ENCODE measurements at places on chromosomes 4 and X.

DNA sequence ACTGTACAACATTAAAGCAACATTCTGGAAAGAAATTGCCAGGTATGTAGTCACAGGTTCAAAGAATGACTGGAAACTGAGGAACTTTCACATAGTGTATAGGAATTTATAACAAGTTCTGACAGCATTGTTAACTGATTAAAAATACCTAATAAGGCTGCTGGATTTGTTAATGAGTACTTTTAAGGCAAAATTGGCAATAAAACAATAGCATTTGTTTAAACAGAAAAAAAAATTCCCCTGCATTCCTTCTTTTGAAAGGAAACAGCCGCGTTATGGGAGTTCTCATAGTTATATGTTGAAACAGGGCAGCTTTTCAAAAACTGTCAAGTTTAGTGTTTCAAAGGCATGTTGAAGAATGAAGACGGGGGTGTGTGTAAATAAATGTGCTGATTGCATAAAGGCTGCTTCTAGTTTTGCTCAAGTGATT, 282.5 kb upstream of the FAT1 start:
- DNase-seq = no peak

GRCh38 chr4:54553001-54553400, 104.8 kb upstream of the KIT start:
- no peak for DNase-seq

DNA sequence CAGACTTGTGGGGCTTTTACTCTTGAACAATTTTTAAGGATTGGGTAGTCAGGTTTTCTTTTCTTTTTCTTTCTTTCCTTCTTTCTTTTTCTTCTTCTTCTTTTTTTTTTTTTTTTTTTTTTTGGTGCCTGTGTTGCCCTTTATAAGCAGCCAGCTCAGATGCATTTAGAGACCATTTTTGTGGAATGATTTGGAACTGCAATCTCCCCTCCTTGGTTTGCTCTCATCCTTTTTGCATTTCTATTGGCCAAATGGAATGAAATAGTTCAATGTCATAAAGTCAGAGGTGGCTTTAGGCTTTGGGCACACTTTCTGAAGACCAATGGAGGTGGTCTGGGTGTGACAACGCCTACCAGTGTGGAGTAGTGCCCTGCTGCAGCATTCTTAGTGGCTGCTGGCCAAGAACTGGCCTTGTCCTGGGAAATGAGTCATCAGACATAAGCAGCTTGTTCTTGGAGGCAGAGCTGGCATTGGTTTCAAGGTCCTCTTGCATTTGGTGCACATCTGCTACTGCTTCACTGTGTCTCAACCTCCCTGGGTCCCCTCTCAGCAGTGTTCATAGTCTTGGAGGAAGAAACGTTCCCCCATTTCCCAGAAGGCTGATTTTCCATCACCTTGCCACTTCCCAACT, 84.5 kb downstream of the CT47B1 start:
- DNase-seq = no peak

- no peak for DNase-seq
These were observed 8.5 kb upstream of the PPEF1 start for GRCh38 chrX:18698737-18699650.

- DNase-seq = no peak
These were observed 192.6 kb downstream of the AFAP1 start for GRCh38 chr4:7747062-7747385.

- DNase-seq = no peak
These were observed 238.5 kb upstream of the BOD1L1 start for GRCh38 chr4:13865871-13866669.

- no peak for DNase-seq
These were observed 16.6 kb upstream of the GASK1B start for GRCh38 chr4:158189422-158189821.

GRCh38 chr4:13944095-13944511, 316.6 kb upstream of the BOD1L1 start:
- no peak for DNase-seq

- no peak for DNase-seq
These were observed 12.7 kb upstream of the CD38 start for GRCh38 chr4:15765391-15765790.

DNA sequence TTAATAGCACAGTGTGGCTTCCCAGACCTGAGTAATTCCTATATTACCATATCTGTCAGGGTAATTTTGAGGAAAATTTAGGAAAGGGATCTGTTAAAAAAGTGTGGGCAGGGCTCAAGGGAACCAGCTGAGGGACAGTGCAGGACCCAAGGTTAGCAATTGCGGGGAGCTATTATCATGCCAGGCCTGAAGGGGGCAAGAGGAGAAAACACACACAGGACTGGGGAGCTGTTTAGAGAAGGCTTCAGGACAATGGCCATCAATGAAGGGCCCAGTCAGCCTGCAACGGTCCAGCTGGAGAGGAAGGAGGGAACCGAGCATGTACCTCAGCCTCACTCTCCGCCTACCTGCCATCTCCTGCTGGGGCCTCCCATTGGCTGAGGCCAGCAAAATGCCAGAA, 19.0 kb upstream of the NHS start:
- DNase-seq = no peak

GRCh38 chrX:45435481-45435880, 234.8 kb upstream of the DIPK2B start:
- no peak for DNase-seq

Data from stimulated activated CD8-positive, alpha-beta memory T cell treated with anti-CD3 and anti-CD28 coated beads, Interleukin-2, amount 100 ng/mL, for 1 hour (primary cell).